Calu3 (cell line): ENCODE measurements at places on chromosomes 6 and 20. TPM values are rescaled to one million over a fixed set of nuclear protein-coding genes. Genes with fewer than 3 reads are reported as not detected.

DNA sequence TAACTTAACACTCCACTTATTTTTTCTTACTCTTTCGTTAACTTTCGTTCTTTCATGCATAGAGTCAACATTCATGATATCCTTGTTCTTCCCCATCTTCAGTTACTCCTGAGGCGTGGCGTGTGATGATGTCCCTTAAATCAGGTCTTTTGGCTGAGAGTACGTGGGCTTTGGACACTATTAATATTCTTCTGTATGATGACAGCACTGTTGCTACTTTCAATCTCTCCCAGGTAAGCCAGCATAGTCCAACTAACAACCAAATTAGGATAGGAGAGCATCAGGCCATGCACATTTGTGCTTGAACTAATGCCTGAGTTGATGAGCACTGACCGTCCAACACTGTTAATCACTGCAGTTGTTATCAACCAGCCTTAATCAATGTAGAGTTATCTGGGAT lies 119.6 kb downstream of the TMEM242 start:
- no peak overlapping the region for H3K4me3 ChIP-seq
- DNase-seq: no peak
- H3K4me1 ChIP-seq: no peaks in the 10 kb centered on the region
- H3K27me3 ChIP-seq: no peaks in the 10 kb centered on the region
- H3K27ac ChIP-seq: no peak overlapping the region

DNA sequence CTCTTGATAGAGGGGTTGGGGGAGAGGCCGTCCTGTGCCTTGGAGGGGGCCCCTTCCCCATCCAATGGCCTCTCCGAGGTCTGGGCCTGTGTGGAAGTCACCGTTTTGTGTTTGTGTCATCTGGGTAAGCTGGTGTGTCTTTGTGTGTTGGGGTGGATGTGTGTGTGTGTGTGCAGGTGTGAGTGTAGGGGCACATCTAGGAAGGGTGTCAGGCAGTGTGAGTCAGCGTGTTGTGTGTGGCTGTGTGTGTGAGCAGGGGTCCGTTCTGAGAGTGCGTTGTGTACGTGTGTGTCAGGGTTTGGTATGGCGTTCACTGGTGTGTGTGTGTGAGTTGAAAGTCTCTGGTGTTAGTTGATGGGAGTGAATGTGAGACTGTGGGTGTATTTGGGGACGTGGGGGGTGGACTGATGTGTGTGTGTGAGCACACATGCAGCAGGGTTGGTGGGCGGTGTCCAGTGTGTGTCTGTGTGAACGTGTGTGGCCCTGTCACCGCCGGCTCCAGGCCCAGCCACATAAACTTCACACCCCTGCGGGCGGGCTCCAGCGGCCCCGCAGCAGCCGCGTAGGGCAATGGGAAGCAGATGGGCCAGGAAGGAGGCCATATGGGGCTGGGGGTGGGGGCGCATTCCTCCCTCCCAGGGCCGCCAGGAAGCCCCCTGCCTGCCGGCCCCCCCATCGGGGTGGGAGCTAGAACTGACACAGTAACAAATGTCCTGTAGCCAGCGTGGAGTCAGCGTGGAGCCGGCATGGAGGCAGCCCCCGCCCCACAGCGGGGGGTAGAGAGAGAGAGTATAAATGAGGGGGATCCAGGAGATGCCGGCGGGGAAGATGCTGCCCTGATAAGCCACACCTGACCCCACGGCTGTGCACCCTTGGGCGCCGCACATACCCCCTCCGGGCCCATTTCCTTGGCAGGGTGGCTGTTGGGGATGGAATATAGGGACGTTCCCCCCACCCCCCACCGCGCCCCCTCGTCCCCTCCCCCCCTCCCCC lies 32.1 kb downstream of the SNAI1 start:
- H3K27me3 ChIP-seq: no peaks in the 10 kb centered on the region
- H3K4me1 ChIP-seq: peaks cover 6% of the 10 kb centered on the region
- H3K27ac ChIP-seq: no peak overlapping the region

Gene PSORS1C2
- not detected in 2 replicates for total RNA-seq

Gene KCNK5
- total RNA-seq: 62.4 and 77.5 TPM in 2 replicates

DNA sequence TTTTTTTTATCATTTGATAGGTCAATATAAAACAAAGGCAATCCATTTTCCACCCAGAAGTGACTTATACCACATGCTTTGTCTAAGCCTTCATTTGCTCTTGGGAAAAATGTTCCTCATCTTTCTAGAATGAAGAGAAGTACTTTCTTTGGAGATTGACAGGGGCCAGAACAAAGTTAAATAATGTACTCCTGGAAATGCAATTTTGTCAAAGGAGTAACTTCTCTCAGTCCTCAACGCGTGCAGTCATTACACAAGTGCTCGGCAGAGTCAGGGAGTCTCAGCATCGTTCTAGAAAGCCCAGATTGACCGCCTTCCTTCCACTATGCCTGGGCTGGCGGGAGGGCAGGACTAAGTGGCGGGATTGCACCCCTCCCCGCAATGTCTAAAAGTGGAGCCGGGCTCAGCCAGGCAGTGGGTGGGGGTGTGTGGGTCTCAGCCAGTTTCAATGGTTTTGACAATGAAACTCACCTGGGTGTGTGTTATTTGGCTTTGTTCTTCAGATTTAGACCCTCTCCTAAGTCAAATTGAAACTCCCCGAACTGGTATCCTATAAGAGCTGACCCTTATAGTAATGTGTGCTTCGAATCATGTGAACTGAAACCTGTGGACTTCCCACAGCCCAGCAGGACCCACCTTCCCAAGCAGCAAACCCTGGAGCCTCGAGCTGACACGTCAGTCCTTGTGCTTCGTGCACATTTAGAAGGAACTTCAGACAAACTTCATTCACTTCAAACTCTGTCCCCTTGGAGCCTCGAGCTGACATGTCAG lies 63.2 kb upstream of the DUSP22 start:
- peaks cover 3% of the 10 kb centered on the region for H3K27me3 ChIP-seq
- no peak for DNase-seq
- no peaks in the 10 kb centered on the region for H3K4me1 ChIP-seq
- no peaks in the 10 kb centered on the region for H3K36me3 ChIP-seq
- H3K27ac ChIP-seq: no peak overlapping the region
